ENCODE measurements at places on chromosomes 2 and 18.
A peak's percentile ranks its signal among the peaks of the same experiment; 100 is the strongest.

DNA sequence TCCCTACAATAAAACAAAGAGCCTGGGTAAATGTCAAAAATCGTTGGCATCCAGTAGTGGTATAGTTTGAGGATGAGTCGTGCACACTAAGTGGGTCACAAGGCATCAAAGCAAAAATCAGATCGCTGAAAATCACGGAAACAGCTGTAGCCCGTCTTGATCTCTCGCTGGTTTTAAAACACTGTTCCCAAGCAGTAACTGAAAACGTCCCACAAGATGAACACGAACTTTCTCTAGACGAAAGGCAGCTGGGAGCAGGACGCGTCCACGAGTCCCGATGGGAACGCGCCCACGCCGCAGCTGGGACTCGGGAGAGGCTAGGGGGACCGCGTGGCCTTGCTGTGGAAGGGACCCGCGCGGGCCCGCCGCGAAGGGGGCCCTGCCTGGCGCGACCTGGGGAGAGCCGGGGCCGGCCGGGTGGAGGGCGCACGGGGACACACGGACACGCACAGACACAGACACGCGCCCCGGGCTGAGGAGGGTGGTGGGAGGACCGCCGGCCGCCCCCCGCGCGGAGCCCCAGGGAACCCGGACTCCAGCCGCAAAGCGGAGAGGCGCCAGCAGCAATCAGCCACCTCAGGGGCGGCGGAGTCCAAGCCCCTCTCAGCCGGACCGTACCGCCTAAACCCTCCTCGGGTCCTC is 651 bp downstream of the STK17B start:
- DNase-seq: peak; percentile 38

GRCh38 chr2:56227811-56228210 is 44.0 kb downstream of the CCDC85A start:
- no peak for DNase-seq

DNA sequence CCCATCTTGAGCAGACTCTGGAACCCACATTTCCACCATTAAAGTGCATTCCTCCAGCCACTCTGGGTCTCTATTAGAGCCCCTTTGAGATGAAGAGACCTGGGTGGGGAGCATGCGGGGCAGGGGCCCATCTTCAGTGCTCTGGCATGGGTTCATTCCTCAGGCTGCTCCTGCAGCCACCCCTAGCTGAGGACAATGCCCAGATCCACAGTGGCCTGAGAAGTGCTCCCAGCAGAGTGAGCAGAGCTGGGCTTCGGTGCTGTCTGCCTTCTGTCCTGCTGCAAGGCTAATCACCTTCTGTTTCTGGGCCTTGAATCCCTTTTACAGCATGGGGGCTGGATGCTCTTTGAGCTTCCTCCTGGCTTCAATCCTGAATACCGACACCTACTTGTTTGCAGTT is 169.8 kb downstream of the TRIM43 start:
- DNase-seq: no peak

DNA sequence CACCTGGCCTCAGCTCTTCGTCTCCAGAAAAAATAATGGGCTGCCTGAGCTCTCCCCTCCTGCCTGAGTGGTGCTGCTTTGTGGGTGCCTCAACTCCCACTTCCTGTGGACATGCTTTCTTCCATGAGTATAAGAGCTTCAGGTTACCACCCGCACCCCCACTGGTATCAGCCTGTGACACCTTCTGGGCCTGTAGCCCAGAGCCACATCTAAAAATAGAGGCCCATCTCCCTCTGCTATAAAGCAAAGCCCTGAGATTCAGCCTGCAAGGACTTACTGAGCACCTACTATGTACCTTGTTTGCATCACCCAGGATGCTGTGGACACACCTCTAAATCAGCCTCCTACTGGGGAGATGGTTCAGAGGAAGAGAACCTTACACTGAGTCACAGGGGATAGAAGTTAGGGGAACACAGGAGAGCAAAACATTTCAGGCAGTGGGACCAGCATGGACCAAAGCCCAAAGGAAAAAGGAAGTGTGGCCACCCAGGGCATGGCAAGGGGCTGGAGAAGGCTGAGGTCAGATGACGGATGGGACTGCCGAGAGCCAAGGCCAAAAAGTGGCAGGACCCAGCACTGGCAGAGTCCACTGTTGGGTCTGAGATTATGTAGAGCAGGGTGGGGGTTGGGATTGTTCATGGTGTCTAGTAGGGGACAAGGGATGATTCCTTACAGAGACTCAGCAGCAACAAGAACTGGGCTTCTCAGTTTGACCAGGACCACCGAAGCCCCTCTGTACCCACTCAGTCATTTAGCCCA is 123.7 kb upstream of the PPP1CB start:
- no peak for DNase-seq

DNA sequence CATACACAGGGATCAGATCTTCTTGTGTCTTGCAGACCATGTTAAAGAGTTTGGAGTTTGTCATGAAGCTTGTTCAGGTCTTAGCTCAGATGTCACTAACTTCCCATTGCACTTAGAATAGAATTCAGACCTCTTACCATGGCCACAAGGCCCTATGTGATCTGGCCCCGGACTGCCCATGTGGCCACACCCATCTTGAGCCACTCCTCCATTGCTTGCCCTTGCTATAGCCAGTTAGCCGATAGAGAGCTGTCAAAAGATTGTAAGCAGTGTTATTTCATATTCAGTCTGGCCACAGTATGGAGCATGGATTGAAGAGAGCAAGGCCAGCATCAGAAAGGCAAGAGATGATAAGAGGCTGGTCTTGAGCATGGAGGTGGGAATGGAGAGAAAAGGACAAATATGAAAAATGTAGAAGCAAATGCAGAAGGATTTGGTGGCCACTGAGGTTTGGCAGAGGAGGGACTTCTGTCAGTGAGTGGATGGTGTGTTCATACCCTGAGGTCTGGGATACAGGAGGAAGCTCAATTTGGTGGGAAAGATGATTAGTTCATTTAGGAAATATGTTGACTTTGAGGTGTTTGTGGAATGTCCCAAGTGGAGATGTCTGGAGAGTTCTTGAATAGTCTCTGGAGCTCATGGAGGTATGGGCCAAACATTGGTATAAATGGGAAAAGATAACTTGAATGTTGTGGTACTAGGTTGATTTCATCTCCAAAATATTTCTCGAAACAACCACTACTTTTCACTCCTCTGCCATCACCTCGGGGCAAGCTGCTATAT is 10.6 kb downstream of the DGUOK start:
- DNase-seq: no peak

DNA sequence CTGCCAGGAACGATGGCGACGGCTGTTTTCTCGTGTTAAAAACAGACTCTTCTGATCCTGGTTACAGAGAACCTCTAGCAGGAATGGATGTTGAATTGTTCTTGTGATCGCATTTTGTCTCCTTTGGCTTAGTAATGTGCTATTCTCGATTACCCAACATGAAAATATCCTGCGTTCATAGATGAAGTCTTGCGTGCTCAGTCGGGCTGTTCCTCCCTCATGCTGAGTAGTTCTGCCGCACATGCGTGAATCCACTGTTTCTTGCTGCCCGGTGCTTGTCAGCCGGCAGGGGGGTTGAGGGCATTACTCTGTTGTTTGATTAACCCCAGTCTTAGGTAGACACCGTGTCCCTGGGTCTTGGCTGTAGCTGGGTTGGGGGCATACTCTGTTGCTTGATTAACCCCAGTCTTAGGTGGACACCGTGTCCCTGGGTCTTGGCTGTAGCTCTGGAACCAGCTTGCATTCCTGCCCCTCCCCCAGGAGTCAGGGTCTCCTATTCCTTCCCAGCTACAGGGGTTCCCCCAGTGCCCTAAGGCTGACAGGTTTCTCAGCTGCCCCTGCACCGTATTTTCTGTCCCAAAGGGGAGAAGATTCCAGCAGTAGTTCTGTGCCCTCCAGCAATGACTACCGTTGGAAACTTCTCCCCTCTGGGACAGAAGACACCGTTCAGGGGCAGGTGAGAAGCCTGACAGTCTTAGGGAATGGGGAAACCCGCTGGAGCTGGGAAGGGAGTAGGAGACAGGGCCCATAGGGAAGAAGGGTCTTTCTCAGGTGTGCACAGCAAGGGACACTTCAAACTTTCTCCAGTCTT is 22.1 kb upstream of the ASB1 start:
- no peak for DNase-seq

- DNase-seq: no peak
These were observed 1.1 kb upstream of the SP9 start for GRCh38 chr2:174333372-174334277.

GRCh38 chr2:118638453-118638852 is 209.0 kb downstream of the EN1 start:
- no peak for DNase-seq

DNA sequence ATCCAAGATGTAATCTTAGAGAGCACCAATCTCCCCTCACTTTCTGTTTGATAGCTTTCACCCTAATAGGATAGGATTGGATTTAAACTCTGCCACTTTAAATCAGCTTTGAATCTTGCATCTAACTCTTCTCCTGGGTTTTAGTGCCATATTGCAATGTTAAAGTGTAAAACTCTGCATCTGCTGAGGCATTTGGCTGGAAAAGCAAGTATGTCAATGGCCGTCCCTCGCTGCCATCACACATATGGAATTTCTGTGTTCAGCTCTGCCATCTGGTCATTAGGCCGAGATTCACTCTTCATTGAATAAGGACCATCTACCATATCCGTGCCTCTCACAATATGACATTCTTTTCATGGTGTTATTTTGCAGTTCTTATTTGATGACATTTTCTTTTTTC is 728.1 kb upstream of the PIK3C3 start:
- no peak for DNase-seq

DNA sequence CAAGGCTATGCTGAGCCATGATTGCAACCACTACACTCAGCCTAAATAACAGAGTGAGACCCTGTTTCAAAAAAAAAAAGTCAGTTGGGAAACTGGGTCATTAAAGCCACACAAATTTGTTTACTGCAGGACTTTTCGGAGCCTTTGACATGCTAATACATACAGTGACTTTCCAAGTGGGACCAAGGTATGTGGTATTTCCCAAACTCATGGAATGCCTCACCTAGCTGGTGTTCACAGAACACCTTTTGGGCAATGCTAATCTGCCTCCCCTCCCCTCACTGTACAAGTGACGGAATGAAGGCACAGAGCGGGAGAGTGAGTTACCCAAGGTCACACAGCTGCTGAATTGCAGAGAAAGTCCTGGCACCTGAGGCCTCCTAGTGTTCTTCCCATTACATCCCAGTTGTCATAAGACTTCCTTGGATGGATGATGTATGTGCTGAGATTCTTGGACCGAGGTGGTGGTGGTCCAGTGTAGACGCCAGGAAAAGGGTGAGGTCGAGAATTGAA is 30.7 kb downstream of the ATOH8 start:
- no peak for DNase-seq

GRCh38 chr2:132978840-132979239 is 308.8 kb upstream of the LYPD1 start:
- no peak for DNase-seq

- no peak for DNase-seq
These were observed 242.6 kb downstream of the RIT2 start for GRCh38 chr18:42872838-42873237.

DNA sequence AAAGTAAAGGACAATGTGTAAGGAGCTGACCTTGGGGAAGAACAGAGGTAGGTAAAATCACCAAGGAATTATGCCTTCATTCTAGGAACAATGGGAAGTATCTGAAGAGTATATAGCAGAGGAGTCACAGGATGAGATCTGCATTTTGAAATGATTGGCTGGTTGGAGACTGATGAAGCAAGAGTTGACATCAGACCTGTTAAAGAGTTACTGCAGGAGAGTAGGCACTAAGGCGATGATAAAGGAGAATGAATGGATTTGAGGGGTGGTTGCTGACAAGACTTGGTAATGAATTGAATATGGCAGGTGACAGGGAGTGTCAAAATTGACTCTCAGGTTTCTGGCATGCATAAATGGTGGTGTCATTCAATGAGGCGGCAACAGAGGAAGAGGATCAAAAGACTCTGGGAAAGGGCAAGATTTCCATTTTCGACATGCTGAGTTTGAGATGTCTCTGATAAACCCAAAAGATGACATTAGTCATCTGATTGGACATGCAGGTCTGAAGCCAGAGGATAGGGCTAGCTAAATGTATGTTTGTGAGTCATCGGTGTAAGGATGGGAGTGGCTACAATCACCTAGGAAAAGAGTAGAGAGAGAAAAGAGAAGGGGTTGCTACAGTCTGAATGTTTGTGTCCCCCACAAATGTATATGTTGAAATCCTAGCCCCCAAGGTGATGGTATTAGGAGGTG is 236.5 kb downstream of the DYM start:
- no peak for DNase-seq

- no peak for DNase-seq
These were observed 108.2 kb upstream of the KLHL14 start for GRCh38 chr18:32881009-32881408.

DNA sequence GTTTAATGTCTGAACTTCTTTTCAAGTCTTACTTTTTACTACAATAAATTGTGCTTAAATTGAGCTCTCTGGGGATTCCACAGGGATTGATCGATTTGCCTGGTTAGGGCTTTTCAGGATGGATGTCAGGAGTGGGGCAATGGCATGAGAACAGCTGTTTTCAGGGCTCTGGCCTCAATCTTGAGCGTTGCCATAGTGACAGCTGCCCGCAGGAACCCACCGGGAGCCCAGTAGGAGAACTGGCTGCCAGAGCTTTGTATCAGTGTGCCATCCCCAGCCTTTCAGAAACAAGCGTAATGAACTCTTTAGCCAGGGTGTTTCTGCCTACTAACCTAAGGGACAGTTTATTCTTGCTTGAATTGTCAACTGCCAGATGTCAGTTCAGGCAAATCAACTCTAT is 93.5 kb downstream of the GALNT3 start:
- DNase-seq: no peak

DNA sequence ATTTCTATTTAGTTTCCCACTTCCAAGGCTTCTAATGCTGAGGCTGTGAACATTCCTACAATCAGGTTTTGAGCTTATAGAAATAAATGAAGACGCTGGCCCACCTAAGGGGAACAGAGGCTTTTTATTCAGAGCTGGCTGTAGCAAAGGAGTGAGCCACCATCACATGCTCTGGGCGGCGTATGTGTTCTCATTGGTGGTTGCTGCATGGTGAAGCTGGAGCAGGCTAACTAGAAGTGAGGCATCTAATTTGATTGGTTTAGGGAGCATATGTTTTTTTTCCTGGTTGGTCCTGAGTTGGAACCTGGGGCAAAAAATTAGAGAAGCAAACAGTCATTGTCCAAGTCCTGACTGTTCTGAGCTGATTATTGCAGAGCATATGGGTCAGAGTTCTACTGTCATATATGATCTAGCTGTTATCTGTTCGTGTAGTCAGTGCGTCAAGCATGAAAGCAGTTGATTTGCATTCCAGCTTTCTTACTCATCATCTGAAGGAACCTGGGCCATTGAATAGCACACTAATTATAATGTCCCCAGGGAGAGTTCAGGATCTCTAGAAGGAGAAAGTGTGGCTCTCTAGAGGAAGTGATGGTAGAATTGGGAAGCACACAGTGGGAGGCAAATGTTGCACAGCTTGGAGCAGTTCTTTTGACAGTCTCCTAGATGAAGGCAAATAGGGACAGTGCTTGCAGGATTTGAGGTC is 279.6 kb downstream of the PARD3B start:
- no peak for DNase-seq

DNA sequence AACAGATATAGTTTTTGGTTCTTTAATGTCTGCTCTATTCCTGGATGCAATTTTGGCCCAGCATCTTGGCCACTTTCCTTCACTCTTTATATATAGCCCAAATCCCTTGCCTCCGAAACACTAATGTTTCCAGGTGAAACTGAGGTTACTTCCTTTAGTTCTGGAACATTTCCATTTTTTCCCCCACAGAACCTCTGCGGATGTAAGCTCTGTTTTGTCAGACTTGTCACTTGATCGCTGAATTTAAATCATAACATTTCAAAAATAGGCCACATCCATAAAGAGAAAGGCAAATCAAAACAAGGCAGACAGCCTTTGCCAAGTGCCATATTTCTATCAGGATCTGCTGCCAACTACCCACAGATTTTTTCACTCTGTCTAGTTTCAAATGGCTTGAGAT is 115.1 kb downstream of the ANKRD44 start:
- DNase-seq: no peak

All from effector memory CD8-positive, alpha-beta T cell (primary cell).